H54 (cell line): ENCODE measurements at places on chromosomes 4 and X.

DNA sequence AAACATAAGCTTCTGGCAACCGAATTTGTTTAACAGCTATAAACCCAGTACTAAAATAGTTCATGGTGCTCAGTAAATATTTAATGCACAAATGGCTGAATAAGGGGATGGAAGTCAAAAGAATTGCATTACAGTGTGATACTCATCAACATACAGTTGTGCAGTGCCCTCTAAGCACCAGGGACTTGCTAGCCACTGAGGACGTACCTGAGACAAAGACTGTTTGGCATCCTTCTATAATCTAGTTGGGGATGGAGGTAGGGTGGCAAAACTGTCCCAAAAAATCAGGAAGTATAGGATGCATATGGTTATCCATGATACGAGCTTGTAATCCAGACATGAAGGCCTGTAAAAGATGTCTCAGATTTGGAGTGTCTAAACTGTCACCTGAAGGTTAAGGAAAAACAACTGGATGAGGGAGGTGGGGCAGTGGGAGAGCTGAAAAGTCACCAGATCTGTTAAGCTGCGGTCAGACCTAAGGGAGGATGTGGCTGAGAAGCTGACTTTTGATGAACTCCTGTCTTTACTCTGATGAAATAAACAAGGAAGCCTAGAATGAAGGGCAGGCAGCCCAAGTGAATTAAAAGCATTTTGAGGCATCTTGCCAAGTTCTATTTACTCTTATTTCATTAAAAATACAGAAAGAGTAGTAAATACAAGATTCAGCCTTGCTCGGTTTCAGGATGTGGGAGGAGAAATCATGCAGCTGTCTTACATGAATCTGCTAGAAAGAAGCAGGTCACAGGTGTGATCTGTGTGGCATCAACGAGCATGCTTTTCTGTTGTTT lies 12.0 kb upstream of the CD38 start:
- DNase-seq = no peak

GRCh38 chrX:108261549-108262203 lies 170.1 kb downstream of the ATG4A start:
- no peak for DNase-seq

- DNase-seq = no peak
Measured at GRCh38 chr4:181745933-181746625, 497.1 kb upstream of the TENM3 start.

DNA sequence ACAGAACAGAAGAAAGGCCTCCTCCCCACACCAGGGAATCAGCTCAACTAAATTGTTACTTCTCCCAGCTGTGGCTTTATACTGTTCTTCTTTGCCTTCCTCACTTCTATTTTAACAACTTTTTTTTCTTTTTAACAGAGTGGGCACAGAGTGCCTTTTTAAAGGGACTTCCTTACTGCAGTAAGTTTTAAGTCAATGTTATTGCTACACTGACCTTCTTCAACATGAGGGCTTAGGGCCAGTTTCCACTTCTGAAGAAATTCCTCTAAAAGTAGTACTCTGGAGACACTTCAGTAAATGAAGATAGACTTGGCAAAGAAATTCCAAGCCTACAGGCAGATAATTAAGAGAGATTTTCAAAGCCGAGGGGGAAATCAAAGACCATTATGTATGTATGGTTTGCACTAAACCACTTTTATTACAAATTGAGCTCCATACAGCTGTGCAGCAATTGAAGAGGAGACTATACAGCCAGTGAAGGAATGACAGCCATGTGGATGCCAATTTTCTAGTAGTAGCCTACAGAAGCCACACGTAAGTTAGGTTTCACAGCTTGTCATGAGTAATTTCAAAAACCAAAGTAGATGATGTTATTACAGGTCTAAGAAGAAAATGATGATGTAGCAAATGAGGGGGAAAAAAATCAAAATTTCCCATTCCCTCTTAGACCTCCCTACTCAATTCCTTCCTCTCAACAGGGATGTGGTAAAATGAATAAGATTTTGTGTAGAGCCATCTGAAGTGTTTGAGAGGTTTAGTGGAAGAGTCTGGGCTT lies 36.9 kb upstream of the RASGEF1B start:
- DNase-seq = no peak
